ENCODE measurements at places on chromosomes 13 and 19.

GRCh38 chr13:76351541-76352229, 534.5 kb downstream of the KCTD12 start:
- H3K36me3 ChIP-seq, result no peaks in the 10 kb centered on the region
- no peak overlapping the region for H3K4me3 ChIP-seq
- H3K27ac ChIP-seq, result no peak overlapping the region
- H3K27me3 ChIP-seq, result no peaks in the 10 kb centered on the region

DNA sequence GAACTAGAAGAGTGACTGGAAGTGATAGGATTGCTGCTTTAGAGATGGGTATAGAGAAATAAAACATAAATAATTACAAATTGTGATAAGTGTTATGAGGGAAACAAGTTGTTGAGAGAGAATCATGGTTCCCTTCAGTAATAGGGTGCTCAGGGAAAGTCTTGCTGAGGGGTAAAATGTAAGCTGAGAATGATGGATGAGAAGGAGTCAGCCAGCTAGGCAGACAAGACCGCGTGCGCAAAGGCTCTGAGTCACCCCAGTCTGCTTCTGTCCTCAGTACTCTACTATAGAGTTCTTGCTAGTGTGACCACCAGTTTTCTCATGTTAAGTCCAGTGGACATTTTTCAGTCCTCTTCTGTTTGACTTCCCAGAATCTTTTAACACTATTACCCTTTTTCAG, 39.5 kb downstream of the PCCA start:
- H3K4me1 ChIP-seq, result peaks cover 18% of the 10 kb centered on the region
- H3K4me3 ChIP-seq, result no peak overlapping the region
- no peaks in the 10 kb centered on the region for H3K27me3 ChIP-seq
- no peaks in the 10 kb centered on the region for H3K36me3 ChIP-seq
- no peak overlapping the region for H3K27ac ChIP-seq

GRCh38 chr13:93225610-93226009, 997 bp upstream of the GPC6 start:
- DNase-seq, result no peak
- H3K4me1 ChIP-seq, result peaks cover 14% of the 10 kb centered on the region
- H3K4me3 ChIP-seq, result no peak overlapping the region

DNA sequence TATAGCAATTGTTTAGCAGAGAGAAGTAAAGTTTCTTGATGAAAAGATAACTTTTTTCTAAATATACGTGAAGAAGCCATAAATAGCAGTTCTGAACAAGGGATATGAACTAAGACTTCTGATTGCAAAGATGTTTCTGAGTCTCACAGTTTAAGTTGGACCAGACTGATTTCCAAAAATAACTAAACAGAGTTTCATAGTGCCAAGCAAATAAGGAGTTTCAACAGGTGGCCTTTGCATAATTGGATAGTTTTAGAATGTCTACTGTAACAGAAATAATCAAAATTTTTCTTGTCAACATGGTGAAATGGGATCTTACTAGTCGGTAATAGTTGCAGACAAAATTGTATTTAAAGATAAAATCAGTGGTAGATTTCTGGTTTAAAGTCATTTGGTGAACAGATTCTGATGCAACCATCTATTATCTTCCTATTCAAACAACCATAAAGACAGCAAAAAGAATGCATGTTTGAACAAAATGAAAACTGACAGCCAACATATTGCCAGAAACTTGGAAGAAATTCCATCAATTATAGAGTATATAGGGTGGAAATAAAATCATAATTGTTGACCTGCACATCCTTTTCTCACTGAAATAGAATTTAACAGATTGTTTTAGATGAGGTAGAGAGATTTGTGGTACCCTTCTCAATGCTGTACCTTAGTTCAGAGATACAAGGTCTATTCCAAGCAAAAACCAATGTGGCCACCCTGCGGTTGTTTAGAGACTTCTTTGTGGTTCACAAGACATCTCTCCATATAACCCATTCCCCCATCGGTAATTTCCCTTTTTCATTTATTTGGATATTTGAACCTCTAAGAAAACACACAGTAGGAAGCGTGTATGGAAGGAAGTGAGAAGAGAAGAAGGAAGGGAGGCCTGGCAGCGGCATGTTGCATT, 275.3 kb downstream of the COG6 start:
- H3K4me3 ChIP-seq, result no peak overlapping the region
- H3K27me3 ChIP-seq, result no peaks in the 10 kb centered on the region
- no peaks in the 10 kb centered on the region for H3K36me3 ChIP-seq
- no peak overlapping the region for H3K27ac ChIP-seq
- H3K4me1 ChIP-seq, result no peaks in the 10 kb centered on the region

DNA sequence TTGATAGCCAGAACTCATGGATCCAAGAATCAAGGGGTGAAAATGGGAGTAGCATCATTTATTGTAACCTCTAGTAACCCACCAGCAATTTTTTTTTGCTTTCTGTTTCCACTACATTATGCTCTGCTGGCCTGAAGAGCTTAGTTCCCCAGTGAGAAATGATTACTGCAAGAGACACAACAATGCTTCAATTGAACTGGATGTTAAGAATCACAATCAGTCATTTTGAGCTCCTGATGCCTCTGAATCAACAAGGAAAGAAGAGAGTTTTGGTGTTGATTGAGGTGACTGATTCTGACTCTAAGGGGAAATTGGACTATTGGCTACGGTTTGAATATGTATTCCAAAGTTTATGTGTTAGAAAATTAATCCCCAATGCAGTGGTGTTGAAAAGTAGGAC, 1084.4 kb downstream of the SLITRK1 start:
- H3K36me3 ChIP-seq, result no peaks in the 10 kb centered on the region
- H3K4me3 ChIP-seq, result no peak overlapping the region
- no peaks in the 10 kb centered on the region for H3K4me1 ChIP-seq
- no peaks in the 10 kb centered on the region for H3K27me3 ChIP-seq
- no peak overlapping the region for H3K27ac ChIP-seq
- no peak for DNase-seq

DNA sequence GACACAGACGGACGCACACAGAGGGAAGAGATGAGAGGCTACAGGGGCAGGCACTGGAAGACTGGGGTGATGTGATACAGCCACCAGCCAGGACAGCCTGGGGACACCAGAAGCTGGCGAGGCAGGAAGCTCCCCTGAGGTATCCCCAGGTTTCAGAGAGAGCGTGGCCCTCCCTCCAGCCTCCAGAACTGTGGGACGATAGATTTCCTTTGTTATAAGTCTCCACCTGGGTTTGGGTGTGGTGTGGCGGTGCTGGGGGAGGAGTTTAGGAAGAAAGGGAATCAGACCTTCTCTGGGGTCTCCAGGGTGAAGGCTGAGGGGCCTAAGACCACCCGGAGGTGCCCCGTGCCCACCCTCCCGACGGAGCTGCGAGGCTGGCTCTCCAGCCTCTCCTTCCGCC, 2.7 kb upstream of the ASPDH start:
- no peaks in the 10 kb centered on the region for H3K27me3 ChIP-seq

DNA sequence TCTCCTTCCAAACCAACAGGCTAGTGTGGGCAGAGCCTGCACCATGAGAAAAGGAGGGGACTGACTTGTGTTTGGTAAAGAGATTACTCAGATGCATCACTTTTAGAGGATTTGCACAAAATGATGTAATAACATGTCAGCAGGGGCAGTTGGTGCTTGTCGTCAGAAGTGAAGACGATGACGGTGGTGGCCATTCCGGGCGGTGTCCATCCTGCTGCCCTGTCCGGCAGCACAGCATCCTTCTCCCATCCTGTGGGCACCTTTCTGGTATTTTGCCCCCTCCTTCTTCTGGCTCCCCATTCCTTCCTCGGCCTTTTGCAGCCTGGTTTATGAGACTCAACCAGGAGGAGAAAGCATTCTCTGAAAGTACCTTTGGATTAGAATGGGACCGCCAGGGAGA, 160.1 kb downstream of the TEX29 start:
- no peak for DNase-seq
- H3K27me3 ChIP-seq, result no peaks in the 10 kb centered on the region
- no peaks in the 10 kb centered on the region for H3K36me3 ChIP-seq
- no peak overlapping the region for H3K4me3 ChIP-seq

DNA sequence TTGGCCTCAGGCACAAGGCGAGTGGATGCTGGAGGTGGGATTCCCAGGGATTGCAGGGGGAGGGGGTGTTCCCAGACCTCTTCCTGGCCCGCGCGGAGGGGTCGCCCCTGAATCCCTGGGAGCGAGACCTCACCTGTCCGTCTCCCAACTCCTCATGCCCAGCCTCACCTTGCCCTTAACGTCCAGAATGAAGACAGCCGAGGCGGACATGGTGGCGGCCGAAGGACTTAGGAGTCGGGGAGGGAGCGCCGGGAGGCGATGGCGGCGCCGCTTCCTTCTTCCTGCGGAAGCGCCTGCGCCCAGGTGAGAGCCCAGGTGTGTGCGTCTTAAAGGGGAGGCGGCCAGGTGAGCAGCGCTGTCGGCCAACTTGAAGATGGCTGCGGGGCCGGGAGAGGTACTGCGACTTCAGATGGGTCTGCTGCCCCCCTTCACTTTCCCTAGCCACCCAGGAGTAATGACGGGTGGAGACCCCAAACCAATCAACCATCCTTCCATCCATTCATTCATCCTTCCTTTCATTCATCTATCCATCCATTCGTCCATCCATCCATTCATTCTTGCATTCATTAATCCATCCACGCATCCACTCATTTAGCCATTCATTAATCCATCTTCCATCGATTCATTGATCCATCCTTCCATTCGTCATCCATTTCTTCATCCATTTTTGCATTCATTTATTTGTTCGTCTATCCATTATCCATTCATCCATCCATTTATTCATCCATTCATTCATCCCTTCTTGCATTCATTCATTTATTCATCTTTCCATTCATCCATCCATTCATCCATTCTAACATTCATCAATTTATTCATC, at the start of gene AP1M2:
AP1M2 (minus strand) TSS at position 291 of the 817 bp plus-strand sequence; CDS start at position 210, 81 bp downstream.
- H3K36me3 ChIP-seq, result no peaks in the 10 kb centered on the region
- H3K27ac ChIP-seq, result no peak within 1 kb of the TSS
- H3K4me1 ChIP-seq, result no peaks in the 10 kb centered on the region
- no peak for DNase-seq
- peak within 1 kb of the TSS; percentile 48 for H3K4me3 ChIP-seq

DNA sequence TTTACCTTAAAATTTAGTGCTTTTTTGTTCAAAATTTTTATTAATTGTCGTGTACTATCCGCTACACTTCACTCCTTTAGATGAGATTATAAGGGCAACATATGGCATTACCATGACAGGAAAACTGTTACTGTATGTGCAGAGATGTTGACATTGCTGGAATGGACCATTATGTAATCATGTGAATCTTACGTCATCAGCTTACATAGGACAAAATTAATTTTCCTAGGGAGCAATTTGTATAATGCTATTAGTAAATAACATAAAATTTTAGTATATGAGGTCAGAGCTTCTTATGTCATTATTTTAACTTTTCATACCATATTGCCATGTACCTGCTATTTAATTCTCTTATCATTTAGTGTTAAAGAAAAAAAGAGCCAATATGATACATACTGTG, 110.4 kb upstream of the KLHL1 start:
- no peak overlapping the region for H3K4me3 ChIP-seq
- H3K27ac ChIP-seq, result no peak overlapping the region
- DNase-seq, result no peak
- no peaks in the 10 kb centered on the region for H3K36me3 ChIP-seq
- no peaks in the 10 kb centered on the region for H3K4me1 ChIP-seq
- H3K27me3 ChIP-seq, result no peaks in the 10 kb centered on the region

- no peaks in the 10 kb centered on the region for H3K36me3 ChIP-seq
- peaks cover 5% of the 10 kb centered on the region for H3K4me1 ChIP-seq
- no peaks in the 10 kb centered on the region for H3K27me3 ChIP-seq
- DNase-seq, result no peak
Measured at GRCh38 chr19:58014141-58014540, 11.5 kb upstream of the ZNF606 start.

GRCh38 chr19:16760990-16761389, 41.3 kb downstream of the NWD1 start:
- no peak overlapping the region for H3K4me3 ChIP-seq
- no peaks in the 10 kb centered on the region for H3K36me3 ChIP-seq
- no peaks in the 10 kb centered on the region for H3K27me3 ChIP-seq
- H3K4me1 ChIP-seq, result no peaks in the 10 kb centered on the region

GRCh38 chr13:77300176-77301037, 26.5 kb downstream of the MYCBP2 start:
- H3K27me3 ChIP-seq, result no peaks in the 10 kb centered on the region
- H3K4me3 ChIP-seq, result no peak overlapping the region
- peaks cover 50% of the 10 kb centered on the region for H3K4me1 ChIP-seq
- no peak for DNase-seq

Data from vagina (tissue), 2 donors.